ENCODE measurements at places on chromosomes 12 and 14. TPM values are rescaled to one million over a fixed set of nuclear protein-coding genes. Genes with fewer than 3 reads are reported as not detected.

The OVCH1 gene
- 0.07 TPM for polyA plus RNA-seq

The ESPL1 gene
- polyA plus RNA-seq, result 0.11 TPM

The TAS2R46 gene
- polyA plus RNA-seq, result not detected

The OTX2 gene
- not detected for polyA plus RNA-seq

The MARK3 gene
- polyA plus RNA-seq, result 79.4 TPM

The PPP1R3E gene
- polyA plus RNA-seq, result 7.9 TPM

The SLC39A5 gene
- 0.18 TPM for polyA plus RNA-seq

The FLRT2 gene
- polyA plus RNA-seq, result 2.2 TPM

The ADAM20 gene
- polyA plus RNA-seq, result 0.16 TPM

The CNIH1 gene
- 92.2 TPM for polyA plus RNA-seq

The P3H3 gene
- 17.7 TPM for polyA plus RNA-seq
